ENCODE measurements at places on chromosomes 4 and X. TPM values are rescaled to one million over a fixed set of nuclear protein-coding genes. Genes with fewer than 3 reads are reported as not detected.

- no peak for DNase-seq
Measured at GRCh38 chr4:42352049-42352448, 45.2 kb upstream of the SHISA3 start.

- no peak for DNase-seq
Measured at GRCh38 chr4:3838437-3839380, 72.5 kb downstream of the ADRA2C start.

- DNase-seq, result no peak
Measured at GRCh38 chr4:32789026-32789608, 2068.9 kb downstream of the PCDH7 start.

DNA sequence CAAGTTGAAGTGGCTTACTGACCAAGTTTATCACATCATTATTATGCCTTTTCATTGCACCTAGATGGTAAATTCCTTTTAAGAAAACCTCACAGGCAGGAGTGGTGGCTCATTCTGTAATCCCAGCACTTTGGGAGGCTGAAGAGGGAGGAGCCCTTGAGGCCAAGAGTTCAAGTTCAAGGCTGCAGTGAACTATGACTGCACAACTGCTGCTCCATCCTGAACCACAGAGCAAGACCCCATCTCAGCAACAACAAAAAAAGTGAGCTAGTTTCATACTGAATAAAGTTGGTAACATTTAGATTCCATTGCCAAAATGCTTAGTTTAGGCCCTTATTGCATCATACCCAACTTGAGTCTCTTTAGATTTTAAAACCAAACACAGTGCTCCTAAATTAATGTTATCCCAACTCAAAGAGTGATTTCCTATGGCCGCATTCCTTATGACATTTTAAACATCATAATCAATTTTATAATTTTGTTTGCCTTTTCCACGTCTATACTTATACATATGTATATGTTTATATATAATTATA is 36.0 kb downstream of the PDS5A start:
- DNase-seq, result no peak

GRCh38 chr4:102473476-102473875 is 27.7 kb upstream of the NFKB1 start:
- no peak for DNase-seq

GRCh38 chrX:136689436-136689835 is 41.5 kb downstream of the CD40LG start:
- DNase-seq, result no peak

GRCh38 chrX:18436017-18436416 is 10.6 kb downstream of the CDKL5 start:
- no peak for DNase-seq

DNA sequence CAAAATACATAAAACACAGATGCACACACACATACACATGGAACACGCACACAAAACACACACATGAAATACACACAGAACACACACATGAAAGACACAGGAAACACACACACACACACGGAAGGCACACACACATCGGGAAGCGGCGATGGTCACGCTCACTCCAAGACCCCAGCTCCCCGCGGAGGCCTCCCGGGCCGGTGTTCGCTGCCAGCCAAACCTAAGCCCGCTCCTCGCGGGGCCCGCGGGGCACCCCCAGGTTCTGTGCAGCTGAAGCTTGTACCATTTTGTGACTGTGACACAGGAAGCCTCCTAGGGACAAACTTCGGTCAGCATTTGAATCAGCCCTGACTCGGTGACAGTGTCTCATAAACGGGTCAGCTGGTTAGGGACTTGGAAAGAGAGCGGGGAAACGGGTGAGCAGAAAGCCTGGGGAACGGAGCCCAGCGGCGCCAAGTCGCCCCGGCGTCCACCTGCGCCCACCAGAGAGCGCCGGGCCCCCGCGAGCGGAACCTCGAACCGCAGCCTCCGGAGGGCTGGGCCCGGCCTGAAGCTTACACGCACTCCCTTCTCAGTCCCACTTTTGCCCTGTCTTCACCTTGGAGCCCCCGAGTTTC is 32.1 kb downstream of the F11 start:
- no peak for DNase-seq

The HS3ST1 gene
- not detected for total RNA-seq

GRCh38 chr4:67344594-67345380 is 200.5 kb downstream of the CENPC start:
- no peak for DNase-seq

The EPGN gene
- total RNA-seq, result 0.23 TPM

- DNase-seq, result no peak
Measured at GRCh38 chr4:95833711-95834194, 6.1 kb upstream of the PDHA2 start.

DNA sequence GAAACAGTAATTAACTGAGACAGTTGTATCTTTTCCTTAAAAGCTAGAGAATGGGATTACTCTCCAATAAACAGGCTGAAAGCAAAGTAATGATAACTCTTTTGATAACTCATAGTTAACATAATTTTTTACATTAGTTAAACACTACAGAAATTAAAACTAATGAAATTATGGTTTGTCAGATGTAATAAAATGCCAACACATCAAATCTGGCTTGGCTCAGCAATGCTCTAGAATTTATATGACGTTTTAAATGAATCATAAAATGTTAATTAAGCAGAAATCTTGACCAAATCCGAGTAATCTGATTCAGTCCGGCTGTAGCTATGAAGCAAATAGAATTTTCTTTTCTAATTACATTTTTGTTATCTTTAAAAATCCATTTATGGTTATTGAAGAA is 244.2 kb upstream of the NR3C2 start:
- no peak for DNase-seq

The EVC2 gene
- 0.72 TPM for total RNA-seq

GRCh38 chr4:154292589-154292988 is 199.0 kb downstream of the DCHS2 start:
- DNase-seq, result no peak

GRCh38 chr4:108060164-108060563 is 70.5 kb downstream of the HADH start:
- DNase-seq, result no peak

DNA sequence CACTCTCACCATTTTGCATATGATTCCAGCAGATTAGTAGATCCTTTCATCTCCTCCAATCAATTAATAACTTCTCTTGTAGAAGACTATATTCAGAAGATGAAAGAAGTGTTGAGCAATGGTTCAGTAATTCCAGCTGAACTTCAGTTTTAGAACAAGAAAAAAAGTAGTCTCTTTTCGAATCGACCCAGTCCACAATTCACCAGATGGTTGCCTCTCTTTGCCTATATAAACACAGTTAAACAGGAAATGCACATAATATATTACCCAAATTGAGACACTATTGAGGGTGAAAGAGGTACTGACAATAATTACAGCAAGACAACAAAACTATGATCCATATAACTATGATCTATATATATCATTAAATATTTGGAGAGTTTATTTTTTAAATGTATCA is 16.8 kb upstream of the FAM241A start:
- DNase-seq, result no peak

The CLNK gene
- total RNA-seq, result not detected

DNA sequence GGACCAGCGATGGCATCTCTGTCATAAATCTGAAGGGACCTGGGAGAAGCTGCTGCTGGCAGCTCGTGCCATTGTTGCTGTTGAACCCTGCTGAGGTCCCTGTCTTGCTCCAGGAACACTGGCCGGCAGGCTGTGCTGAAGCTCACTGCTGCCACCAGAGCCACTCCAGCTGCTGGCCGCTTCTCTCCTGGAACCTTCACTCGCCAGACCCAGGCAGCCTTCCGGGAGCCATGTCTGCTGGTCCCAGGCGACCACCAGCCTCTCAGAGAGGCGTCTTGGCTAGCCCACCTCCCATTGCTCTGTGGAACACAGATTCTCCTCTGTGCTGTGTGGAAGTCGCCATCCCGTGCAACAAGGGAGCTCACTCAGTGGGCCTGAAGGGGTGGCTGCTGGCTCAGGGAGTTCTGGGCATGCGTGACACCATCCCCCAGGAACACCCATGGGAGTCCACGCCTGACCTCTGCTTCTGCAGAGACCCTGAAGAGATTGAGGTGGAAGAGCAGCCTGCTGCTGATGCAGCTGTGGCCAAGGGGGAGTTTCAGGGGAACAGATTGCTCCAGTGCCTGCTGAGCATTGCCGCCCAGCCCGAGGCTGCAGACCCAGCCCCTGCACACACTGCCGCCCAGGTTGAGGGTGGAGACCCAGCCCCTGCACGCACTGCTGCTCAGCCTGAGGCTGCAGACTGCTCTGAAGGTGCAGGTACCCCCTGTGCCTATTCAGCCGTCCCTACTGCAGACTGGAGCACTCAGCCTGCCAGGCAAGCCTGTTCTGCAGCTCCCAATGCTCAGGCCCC is 33.1 kb upstream of the CYP4V2 start:
- no peak for DNase-seq

DNA sequence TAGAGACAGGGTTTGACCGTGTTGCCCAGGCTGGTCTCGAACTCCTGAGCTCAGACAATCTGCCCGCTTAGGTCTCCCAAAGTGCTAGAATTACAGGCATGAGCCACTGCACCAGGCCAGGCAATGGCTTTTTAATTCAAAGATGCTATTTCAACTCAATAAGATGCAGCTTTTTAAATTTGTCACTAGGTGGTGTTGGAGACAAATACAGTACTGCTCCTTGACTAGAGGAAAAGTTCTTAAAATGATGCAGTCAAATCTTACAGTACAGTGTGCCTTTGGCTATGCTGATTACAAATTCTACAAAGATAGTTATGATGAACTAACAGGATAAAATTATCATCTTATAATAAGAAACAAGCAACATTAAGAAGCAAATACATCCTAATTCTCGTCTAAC is 441.1 kb downstream of the KCNIP4 start:
- DNase-seq, result no peak

GRCh38 chr4:21744046-21744445 is 204.5 kb downstream of the KCNIP4 start:
- no peak for DNase-seq

The ABLIM2 gene
- 0.30 TPM for total RNA-seq

The NOP14 gene
- total RNA-seq, result 49.1 TPM

DNA sequence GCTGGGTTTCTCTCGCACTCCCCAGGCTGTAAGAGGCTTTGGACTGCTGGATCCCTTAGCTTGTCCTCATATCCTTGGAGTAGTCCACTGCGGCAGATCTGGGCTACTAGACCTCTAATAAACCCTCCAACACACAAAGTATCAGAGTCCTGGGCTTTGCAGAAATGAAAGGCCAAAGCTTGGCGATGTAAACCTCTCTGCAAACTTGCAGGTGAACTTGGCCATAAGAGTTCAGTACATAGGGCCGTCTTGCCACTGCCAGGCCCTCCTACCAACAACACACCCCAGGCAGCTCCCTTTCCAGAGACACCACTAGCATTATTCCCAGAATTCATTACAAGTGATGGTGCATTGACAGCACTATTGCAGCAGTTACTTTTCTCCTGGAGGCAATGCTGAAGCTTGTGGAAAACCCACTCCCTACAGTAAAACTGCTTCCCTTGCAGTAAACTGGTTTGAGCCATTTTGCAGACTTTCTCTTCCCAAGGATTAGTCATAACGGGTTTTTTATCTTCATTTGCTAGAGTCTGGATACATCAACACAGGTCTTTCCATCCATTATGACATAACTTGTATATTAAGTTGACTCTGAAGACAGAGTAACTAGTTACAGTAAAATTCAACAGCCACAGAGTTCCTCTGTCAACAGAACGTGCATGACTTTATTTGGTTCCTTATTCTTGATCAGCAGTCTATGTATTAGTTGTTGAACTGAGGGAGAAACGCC is 2.4 kb downstream of the ANKRD50 start:
- no peak for DNase-seq

DNA sequence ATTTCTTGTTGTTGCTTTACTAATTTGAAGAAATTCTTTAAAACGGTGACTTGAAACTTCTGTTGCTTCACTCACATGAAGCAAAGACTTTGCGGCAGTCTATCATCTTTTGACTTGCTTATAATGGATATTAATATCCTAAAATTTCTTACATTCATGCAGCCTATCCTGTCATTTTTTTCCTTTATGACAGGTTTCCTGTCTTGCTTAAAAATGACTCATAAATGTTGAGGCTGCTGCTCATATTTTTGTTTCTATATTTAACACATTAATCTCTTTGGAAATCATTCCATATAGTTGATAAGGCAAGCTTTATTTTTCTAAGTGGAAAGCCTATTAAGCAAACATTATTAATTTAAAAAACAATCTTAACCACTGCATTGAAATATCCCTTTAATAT is 176.6 kb upstream of the GALNTL6 start:
- DNase-seq, result no peak

Measured in activated CD4-positive, alpha-beta T cell treated with anti-CD3 and anti-CD28 coated beads, Interleukin-2, amount 10 ng/mL, durations not matched to agents 7 days and 5 days (primary cell).